ENCODE measurements at places on chromosomes 11 and 22.
A peak's percentile ranks its signal among the peaks of the same experiment; 100 is the strongest.

GRCh38 chr11:72249961-72250360, 6.0 kb upstream of the PHOX2A start:
- DNase-seq, result no peak

DNA sequence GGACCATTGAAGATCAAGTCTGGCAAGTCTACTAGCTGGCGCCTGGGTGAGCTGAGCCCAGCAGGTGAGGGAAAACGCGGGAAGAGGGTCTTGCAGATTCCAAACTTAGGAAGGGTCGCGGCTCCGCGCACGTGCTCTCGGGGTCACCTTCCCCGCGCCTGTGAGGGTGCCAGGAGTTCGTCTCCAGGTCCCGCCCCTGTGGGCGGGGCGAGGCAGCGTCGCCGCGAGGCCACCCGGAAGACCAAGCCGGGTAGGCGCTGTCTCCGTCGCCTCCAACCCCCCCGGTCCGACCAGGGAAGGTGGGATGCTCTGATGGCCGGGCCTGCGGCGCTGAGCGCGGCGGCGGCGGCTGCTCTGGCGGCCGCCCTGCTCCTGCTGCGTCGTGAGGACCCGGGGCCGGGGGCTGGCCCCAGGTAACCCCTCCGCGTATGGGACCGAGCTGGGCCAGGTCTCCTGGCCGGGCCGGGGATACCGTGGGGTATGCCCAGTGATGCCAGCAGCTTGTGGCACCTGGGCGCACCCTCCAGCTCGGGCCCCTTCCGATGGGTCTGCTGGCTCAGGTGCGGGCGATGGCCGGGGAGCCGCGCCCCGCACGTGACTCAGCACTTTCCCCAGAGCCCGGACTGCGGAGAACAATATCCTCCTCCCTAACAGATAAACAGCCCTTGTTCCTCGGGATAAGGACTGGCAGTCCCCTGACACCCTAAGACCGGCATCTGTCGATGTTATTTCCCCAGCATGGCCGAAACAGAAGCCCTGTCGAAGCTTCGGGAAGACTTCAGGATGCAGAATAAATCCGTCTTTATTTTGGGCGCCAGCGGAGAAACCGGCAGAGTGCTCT, at the start of gene HTATIP2:
Gene HTATIP2, plus strand, starts transcription at position 215 of the 841 bp plus-strand sequence. Its CDS starts 524 bp downstream, at position 739.
- peak; percentile 68 for DNase-seq

DNA sequence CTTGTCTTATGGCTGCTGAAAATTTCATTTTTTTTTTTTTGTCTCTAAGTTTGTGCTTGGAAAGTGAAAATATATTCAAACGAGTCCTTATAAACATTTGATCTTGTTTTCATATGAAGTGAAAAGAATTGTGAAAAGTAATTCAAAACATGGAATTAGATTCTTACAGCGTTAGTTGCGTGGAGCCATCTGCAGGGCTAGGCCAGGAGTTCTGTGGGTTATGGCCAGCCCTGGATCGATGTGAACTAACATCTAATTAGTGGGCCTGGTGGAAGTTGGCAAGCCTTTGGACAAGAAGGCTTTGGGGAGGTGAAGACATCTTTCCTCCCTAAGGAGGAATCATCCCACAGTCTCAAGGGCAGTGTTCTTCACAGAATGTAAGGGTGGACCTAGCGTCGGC, 37.2 kb downstream of the PARVA start:
- DNase-seq, result peak; percentile 41

- peak; percentile 7 for DNase-seq
Measured at GRCh38 chr11:69703453-69703767, 412 bp downstream of the FGF19 start.

DNA sequence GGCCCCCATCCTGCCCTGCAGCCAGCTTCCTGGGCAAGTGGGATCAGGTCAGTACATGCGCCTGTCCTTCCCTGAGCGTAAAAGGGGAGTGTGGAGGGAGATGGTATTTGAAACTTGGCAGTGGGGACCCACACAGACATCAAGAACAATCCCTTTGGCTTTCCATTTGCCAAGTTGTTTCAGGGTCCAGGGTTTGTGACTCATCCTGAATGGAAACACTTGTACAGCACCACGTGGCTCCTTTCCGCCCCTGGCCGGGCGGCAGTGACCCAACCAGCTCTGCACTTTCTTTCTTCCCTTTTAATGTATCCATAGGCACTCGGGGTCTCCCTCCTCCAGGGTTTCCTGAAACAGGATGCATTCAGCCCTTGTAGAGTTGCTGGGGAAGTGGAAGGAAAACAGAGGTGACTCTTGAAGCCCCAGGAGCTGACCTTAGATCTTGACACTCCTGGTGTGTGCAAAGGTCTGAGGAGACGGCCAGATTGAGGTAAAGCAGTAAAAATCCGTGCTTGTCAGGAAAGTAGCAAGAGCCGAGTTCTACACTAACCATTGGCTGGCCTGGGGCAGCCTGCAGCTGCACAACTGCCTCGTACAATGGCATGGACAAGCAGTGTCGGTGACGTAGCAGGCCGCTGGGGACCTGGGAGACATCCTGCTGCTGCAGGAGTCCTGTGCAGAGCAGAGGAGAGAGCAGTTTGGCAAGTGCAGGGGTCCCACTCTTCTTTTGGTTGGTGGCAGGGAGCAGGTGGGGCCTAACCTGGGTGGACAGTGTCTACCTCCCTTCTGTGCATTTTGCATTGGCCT, 189.8 kb downstream of the SNX19 start:
- DNase-seq, result peak; percentile 51

DNA sequence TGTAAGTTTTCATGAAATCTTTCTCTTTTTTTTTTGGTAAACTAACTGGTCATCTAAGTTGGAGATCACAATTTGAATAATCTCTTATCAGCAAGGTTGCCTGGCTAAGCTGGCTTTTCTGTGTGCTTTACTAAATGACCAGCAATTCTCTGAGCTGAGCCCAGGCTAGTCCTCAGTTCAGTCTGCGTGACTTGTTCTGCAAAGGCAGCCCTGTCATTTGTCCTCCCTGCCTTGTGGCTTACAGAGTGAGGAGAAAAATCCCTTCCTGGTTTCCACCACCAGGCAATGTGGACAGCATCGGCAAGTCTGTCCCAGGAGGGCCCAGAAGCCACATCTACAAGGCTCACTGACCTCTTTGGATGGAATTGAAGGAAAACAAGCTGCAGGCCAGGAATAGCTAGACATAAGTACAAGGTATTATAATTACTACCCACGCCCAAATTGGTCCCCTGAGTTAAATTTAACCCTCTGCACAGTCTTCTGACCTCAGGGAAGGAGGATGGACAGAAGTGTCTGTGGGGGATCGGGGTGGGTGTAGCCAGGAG, 108.6 kb downstream of the SCN3B start:
- DNase-seq, result no peak

- no peak for DNase-seq
Measured at GRCh38 chr22:43269246-43269645, 73.9 kb downstream of the SCUBE1 start.

GRCh38 chr11:60720460-60720859, 4.1 kb upstream of the MS4A18 start:
- no peak for DNase-seq

DNA sequence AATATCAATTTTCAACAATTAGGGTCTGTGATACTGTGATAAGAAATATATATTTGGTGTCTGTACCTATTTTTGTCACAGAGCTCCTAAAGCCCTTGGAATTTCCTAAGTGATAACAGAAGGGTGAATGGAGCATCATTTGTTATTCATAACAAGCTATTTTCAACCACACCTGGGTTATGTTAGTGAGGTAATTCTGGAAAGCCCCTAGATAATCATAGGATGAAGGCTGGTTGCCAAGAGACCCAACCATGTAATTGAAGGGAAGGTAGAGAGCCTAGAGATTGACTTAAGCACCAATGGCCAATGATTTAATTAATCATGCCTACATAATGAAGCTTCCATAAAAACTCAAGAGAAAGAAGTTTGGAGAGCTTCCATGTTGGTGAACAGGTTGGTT, 109.4 kb downstream of the KIF18A start:
- no peak for DNase-seq

DNA sequence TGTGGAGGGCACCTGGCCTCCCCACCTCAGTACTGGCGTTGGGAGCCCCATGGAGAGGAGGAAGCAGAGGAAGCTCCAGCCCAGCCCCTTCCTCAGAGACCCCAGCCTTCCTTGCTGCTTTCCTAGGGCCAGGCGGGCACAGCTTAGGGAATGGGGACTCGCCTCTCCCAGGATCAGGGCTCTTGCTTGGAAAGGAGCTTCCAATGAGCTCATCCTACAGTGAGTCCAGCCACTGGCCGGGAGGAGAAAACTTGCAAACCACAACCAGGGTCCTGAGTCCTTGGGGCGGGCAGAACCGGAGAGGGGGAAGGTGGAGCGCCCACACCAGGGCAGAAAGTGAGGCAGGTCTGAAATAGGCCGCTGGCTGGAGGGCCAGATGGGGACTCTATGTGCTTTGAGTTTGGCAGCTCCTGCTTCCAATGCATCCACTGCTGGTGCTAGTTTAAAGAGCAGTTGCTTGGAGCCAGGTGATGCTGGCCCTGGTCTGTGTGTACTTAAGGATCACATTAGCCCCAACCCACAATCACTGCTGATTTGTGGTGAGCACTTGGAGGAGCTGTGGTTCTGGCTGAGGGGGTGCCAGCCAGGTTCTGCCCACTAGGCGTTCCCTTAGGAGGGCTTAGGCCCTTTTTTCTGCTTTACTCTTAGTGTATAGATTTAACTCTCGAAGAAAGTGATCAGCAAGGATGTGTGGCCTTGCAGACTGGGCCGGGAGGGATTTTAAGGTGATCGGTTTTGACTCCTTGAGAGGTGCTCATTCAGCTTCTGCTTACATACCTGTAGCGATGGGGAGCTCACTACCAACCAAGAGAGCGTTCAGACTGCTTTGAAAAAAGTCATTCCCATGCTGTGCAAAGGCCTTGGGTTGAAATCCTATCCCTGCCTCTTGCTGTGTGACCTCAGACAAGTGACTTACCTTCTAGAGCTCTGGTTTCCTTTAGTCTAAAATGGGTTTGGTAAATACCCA, 81.9 kb downstream of the TP53I11 start:
- no peak for DNase-seq

GRCh38 chr22:50613291-50613981, 12.8 kb downstream of the MAPK8IP2 start:
- no peak for DNase-seq

DNA sequence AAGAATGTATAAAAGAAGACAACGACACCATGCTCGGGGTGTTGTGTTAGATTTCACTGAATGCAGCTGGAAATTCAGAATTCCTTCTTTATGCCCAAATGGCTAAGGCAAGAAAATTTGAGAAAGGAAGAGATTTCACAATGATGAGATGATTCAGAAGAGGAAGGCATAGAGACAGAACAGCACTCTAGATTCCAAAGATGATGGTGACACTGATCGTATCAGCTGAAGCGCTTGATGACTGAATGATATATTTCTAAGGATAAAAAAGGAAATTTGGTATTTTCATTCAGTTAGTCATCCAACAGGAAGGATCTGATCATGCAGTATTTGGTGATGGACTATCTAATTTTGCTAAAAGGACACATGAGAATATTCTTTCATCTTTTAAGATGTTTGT, 189.2 kb downstream of the EFCAB6 start:
- no peak for DNase-seq

DNA sequence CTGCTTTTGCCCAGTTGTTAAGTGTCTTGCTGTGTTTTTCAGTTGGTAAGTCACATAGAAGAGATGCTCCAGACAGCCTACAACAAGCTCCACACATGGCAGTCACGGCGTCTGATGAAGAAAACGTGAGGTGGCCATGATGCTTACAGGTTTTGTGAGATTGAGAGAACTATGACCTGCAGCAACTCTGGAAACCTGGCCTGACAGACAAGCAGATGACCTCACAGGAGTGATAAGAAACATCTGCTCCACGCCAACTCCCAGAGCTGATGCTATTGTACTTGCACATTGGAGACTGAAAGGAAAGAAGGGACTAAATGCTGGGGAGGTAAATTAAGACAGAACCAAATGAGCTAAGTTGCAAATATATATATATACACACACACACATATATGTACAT, 28.6 kb upstream of the LDHA start:
- no peak for DNase-seq

GRCh38 chr22:49964136-49965090, 3.8 kb downstream of the PIM3 start:
- no peak for DNase-seq

- no peak for DNase-seq
Measured at GRCh38 chr11:57432714-57433163, 5.8 kb upstream of the SLC43A3 start.

GRCh38 chr22:44537467-44537866, 39.4 kb upstream of the RTL6 start:
- no peak for DNase-seq

- no peak for DNase-seq
Measured at GRCh38 chr11:14764579-14765527, 121.2 kb downstream of the PDE3B start.

DNA sequence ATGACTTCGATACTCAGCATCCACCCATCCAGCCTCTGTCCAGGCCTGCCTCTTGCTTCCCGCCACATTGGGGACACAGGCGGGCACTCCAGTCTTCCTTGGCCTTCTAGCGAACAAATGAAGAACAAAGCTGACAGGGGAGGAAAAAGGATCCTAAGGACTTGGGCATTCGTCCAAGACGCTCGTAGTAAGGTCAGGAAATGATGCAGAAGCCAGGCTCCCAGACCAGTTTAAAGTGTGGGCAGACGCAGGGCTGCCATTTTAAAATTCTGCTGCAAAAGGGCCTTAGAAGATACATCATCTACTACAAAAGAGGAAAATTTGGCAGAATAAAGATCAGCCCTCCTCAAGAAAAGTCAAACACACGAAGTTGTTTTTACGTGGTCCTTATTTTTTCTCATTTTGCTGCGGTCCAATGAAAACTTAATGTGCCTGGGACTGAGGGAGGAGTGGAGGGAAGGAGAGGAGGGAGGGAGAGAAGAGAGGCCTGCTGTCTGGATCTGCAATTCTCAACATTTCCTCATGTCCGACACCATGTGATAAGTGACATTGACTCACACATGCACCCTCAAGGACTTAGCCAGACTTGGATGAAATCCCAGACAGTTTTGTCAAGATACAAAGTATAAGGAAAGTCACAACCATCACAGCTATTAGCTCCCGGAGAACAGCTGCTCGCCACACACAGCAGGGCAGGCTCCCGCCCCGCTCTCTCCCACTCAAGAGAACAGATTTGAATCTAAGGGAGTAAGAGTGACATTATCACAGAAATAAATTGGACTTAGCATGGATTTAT, 5.7 kb downstream of the DNAL4 start:
- DNase-seq, result peak; percentile 81

DNA sequence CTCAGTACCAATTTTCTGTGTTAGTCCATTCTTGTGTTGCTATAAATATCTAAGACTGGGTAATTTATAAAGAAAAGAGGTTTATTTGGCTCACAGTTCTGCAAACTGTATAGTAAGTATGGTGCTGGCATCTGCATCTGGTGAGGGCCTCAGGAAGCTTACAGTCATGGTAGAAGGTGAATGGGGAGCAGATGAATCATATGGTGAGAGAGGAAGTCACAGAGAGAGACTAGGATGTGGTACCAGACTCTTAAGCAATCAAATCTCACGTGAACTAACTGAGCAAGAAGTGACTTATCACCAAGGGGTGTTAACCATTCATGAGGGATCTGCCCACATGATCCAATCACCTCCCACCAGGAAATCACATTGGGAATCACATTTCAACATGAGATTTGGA, 60.8 kb upstream of the ZBED5 start:
- DNase-seq, result no peak

- no peak for DNase-seq
Measured at GRCh38 chr11:46475926-46476545, 84.5 kb upstream of the CHRM4 start.

- DNase-seq, result no peak
Measured at GRCh38 chr11:87374038-87374807, 336.5 kb downstream of the TMEM135 start.

- DNase-seq, result peak; percentile 27
Measured at GRCh38 chr11:2699185-2699530, 636 bp downstream of the KCNQ1OT1 start.
